ENCODE measurements at places on chromosomes 5 and 9. TPM values are rescaled to one million over a fixed set of nuclear protein-coding genes. Genes with fewer than 3 reads are reported as not detected.

Gene NACC2
- total RNA-seq, result 49.1 TPM

Gene GFRA3
- 0.39 TPM for total RNA-seq

Gene PCDHB2
- total RNA-seq, result 1.8 TPM

Gene TAL2
- total RNA-seq, result not detected

Gene COL5A1
- total RNA-seq, result 10.9 TPM

GRCh38 chr5:78889369-78890140 lies 95.6 kb downstream of the ARSB start:
- H3K36me3 ChIP-seq, result no peaks in the 10 kb centered on the region
- H3K4me1 ChIP-seq, result no peaks in the 10 kb centered on the region
- DNase-seq, result no peak
- H3K4me3 ChIP-seq, result no peak overlapping the region
- no peak overlapping the region for H3K27ac ChIP-seq
- H3K27me3 ChIP-seq, result no peaks in the 10 kb centered on the region

DNA sequence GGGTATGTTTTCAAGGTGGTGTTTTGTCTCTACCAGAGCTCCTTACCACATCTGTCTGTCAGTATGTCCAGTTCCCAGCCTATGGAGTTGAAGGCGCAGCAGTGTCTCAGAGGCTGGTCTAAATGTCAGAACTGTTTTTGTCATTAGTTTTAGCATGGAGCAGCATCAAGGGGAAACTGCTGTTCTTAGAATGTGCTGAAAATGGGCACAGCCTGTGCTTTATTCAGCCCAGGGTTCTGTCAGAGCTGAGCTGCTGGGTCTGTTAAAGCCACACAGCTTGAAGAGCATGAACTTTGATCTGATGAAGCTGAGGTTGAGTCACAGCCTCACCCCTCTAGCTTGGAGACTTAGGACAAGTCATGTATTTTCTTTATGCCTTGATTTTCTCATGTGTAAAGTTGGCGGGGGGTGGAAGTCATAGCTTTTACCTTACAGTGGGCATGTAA lies 71.9 kb downstream of the RALGPS1 start:
- no peak for DNase-seq
- H3K27ac ChIP-seq, result no peak overlapping the region
- H3K36me3 ChIP-seq, result no peaks in the 10 kb centered on the region
- H3K27me3 ChIP-seq, result no peaks in the 10 kb centered on the region

GRCh38 chr5:10295619-10296326 lies 11.9 kb downstream of the CMBL start:
- no peak for DNase-seq
- H3K4me3 ChIP-seq, result no peak overlapping the region
- no peak overlapping the region for H3K27ac ChIP-seq
- H3K4me1 ChIP-seq, result no peaks in the 10 kb centered on the region
- no peaks in the 10 kb centered on the region for H3K36me3 ChIP-seq
- H3K27me3 ChIP-seq, result no peaks in the 10 kb centered on the region

DNA sequence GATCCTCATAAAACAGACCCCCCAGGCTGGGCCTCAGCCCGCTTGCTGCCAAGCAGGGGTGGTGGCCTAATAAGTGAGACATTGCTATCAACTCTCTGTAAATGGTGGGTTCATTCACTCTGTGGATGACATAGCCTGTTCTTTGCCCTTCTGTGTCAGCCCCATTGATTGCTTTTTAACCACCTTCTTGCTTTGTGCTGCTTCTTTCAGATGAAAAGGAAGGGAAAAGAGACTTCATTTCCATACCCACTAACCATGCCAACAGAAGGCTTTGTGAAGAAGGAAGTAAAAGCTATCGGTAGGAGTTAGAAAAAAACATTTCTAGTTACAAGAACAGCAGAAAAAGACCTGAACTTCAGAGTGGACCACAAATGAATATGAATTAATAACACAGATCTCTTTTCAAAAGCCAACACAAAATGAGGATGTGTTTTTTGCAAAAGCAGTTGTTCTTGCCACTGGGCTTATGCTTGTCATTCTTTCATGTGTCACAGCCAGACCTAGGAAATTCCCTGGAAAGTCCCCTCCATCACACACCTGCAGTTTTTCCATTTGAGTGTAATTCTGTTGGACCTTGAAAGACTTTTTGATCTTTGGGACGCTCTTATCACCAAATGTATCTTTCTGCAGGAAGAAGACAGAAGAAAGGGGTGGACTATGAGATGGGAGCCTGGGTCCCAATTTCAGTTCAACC lies 507.7 kb downstream of the CCDC171 start:
- H3K4me1 ChIP-seq, result no peaks in the 10 kb centered on the region
- no peak overlapping the region for H3K4me3 ChIP-seq
- no peak overlapping the region for H3K27ac ChIP-seq
- H3K36me3 ChIP-seq, result no peaks in the 10 kb centered on the region
- H3K27me3 ChIP-seq, result no peaks in the 10 kb centered on the region

GRCh38 chr5:15124461-15124860 lies 252.9 kb upstream of the ANKH start:
- H3K27me3 ChIP-seq, result no peaks in the 10 kb centered on the region
- no peak overlapping the region for H3K4me3 ChIP-seq
- no peak overlapping the region for H3K27ac ChIP-seq
- no peaks in the 10 kb centered on the region for H3K4me1 ChIP-seq

DNA sequence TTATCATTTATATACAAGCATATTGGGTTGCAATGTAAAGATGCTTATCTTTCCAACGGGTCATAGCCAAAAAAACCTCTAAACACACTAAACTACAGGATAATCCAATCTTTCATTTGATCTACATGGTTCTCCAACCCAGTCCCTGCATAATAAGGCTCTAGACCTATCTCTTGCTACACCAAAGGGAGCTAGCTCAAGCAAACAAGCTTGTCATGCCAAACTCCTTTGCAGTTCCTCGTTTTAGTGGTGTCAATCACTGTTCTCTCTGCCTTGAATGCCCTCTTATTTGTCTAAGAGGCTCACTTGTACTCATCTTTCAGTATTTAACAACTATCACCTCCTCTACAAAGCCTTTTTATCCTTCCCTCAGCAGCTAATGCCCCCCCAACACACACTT lies 5.6 kb downstream of the HOMER1 start:
- no peak for DNase-seq
- H3K27me3 ChIP-seq, result no peaks in the 10 kb centered on the region
- H3K36me3 ChIP-seq, result no peaks in the 10 kb centered on the region
- peak overlapping the region; percentile 3 for H3K4me3 ChIP-seq

- no peak overlapping the region for H3K27ac ChIP-seq
- H3K27me3 ChIP-seq, result no peaks in the 10 kb centered on the region
- no peaks in the 10 kb centered on the region for H3K36me3 ChIP-seq
- H3K4me1 ChIP-seq, result no peaks in the 10 kb centered on the region
- no peak overlapping the region for H3K4me3 ChIP-seq
Measured at GRCh38 chr5:93304456-93305250, 276.4 kb downstream of the NR2F1-AS1 start.
